ENCODE measurements at places on chromosomes 12 and 14. TPM values are rescaled to one million over a fixed set of nuclear protein-coding genes. Genes with fewer than 3 reads are reported as not detected.

ACOT6 gene
- not detected for total RNA-seq

GRCh38 chr14:30559638-30560091, 707 bp downstream of the G2E3 start:
- no peak for DNase-seq

- no peak for DNase-seq
Observed at GRCh38 chr14:61864329-61864898, 102.2 kb downstream of the SNAPC1 start.

ALX1 gene
- total RNA-seq = not detected

CLEC7A gene
- 10.8 TPM for total RNA-seq

DNA sequence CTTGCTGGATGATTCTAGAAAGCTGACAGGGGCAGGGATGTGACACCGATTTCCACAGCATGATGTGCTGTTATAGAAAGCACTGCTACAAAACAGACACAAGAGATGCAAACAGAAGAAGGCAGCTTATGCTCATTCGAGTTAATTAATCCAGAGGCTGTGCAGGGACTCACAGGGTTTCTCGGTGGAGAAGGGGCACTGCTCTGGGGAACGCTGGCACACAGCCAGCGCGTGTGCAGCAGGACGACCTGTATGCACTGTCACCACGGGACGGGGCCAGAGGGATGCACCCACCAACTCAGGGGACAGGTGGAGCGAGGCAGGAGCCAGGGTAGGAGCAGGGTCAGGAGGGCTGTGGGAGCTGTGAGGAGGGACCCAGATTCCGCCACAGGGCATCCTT, 143.5 kb downstream of the RIMBP2 start:
- no peak for DNase-seq

GARIN6 gene
- not detected for total RNA-seq

DNA sequence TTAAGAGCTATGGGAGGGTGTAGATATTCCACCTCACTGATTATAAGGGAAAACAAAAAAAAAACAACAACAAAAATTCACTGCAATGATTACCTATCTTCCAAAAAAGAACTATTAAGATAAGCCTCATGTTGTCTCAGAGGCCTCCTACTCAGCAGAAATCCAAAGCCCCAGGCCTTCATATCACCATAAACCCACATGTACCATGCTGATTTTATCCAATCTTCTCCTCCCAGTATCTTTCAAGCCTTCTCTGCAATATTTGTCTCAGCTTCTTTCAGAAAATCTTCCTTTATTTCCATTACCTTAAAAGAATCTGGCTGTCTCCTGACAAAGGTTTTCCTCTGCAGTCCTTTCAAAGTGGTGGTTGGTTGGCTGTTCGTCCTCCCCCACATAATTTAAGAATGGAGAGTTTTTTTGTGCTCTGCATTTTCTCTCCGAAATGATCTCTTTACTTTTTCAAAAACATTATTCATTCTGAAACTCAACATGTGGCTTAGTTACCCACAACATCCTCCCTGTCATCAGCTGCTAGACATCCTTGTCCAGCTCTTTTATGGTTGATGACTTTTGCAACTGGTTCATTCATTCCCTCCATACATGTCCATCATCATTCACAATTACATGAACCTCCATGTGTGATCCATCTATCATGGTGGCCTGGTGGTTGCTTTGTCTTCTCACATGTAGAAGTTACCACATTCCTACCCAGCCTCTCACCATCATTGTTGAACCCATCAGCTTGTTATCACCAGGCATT, 2.9 kb upstream of the EPYC start:
- DNase-seq = no peak

RPL10L gene
- not detected for total RNA-seq

GRCh38 chr12:46343118-46343852, 29.3 kb downstream of the SLC38A2 start:
- DNase-seq = no peak

- no peak for DNase-seq
Observed at GRCh38 chr12:12436831-12437345, 80.0 kb downstream of the BORCS5 start.

RASSF8 gene
- total RNA-seq = 40.7 TPM

KLRB1 gene
- total RNA-seq = 6.4 TPM

NPAS3 gene
- total RNA-seq = 1.8 TPM

DNA sequence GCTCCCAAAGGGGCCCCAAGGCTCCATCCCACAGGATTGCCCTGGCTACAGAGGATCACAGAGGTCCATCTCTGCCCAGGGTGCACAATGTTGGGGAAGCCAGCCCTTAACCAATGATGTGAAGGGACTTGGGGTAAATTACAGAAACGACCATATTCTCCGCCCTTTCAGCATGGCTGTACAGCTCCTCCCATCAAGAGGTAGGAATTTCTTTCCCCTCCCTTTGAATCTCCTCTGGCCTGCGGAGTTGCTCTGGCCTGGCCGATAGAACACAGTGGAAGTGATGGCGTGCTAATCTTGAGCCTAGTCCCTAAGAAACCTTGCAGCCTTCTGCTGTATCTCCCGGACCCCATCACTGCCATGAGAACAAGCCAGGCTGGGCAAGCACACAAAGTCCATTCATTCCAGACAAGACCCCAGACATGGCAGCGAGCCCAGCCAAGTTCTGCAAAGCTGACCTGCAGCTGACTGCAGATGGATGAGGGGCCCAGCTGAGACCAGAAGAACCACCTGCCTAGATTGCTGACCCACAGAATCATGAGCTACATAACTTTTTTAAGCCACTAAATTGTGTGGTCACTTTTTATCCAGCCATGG, 6.9 kb upstream of the IFI27 start:
- DNase-seq = no peak

FUT8 gene
- total RNA-seq = 33.9 TPM

DPF3 gene
- 4.5 TPM for total RNA-seq

DNA sequence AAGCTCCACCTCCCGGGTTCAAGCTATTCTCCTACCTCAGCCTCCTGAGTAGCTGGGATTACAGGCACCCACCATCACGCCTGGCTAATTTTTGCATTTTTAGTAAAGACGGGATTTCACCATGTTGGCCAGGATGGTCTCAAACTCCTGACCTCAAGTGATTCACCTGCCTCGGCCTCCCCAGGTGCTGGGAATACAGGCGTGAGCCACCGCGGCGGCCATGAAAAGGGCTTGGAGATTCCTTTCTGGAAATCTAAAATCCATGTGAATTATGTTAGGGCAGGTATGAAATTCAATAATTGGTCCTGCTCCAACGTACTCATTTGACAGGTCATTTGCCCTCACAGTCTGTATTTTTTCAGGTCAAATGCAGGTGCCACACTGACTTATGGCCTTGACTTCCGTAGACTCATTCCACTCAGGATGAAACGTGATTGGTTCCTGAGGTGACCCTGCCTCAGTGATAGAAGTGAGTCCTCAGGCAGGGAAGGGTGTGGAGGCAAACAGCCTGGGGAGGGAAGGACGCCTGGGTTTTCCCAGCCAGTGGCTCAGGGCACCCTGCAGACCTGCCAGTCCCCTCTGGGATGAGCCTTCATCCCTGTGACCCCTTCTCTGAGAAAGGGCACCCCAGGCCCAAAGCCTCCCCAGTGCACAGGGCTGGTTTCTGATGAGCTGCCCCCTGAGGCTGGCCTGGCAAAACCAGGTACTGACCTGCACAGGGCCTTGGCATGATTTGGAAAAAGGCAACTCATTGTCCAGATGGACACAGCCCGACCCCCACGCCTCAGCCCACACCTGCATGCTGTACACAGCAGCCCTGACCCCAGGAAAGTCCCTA, 48.7 kb downstream of the PSMA6 start:
- no peak for DNase-seq

- no peak for DNase-seq
Observed at GRCh38 chr14:92356677-92357076, 33.7 kb downstream of the SLC24A4 start.

SPIC gene
- not detected for total RNA-seq

- no peak for DNase-seq
Observed at GRCh38 chr12:1173781-1174617, 183.0 kb downstream of the ERC1 start.

DNA sequence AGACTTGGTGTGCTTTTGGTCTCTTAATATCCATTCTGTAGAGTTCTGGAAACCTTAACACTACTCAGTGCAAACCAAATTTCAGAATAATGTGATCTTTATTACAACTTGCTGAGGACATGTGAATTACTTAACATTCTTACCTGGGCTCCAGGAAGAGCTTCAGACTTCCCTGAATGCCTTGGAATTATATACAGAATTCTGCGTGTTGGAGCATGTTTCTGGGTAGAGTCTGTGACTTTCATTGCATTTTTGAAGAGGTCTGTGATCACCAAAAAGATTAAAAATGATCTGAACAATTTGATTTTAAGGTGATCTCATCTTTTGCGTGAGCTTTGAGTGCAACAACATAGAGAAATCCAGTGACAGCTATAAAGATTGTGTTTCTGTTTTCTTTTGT, 35.4 kb downstream of the ZDHHC17 start:
- no peak for DNase-seq

- DNase-seq = no peak
Observed at GRCh38 chr12:31018106-31018789, 55.4 kb upstream of the DDX11 start.

DNA sequence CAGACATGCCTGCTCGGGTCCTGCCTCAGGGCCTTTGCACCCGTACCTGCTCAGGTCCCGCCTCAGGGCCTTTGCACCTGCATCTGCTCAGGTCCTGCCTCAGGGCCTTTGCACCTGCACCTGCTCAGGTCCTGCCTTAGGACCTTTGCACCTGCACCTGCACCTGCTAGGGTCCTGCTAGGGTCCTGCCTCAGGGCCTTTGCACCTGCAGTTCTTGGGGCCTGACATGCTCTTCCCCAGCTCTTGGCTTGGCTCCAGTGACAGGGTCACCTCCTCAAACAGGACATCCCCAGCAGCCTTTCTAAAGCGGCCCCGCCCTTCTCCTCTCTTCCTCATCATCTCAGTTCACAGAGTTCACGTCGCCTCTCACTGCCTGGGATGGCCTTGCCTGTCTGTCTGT, 54.9 kb upstream of the NCOR2 start:
- no peak for DNase-seq

- no peak for DNase-seq
Observed at GRCh38 chr12:116331876-116332275, 54.4 kb upstream of the MED13L start.

DNA sequence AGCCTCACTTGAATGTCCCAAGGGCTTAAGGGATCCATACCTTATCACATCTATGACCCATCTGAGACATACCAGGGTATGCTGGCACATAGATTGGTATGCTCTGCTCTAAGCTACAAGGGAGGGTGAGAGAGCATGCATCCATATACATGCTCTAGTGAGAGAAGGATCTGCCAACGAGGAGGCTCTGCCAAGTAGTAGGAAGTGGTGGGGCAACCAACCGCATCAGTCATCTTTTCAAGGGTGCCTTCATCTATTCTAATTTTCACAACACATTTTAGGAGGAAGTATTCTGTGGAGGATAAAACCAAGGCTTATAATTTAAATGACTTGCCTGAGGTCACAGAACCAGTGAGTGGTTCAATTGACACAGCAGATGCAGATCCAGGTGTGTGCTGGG, 6.6 kb upstream of the PPM1A start:
- DNase-seq = no peak

ARHGEF25 gene
- total RNA-seq = 26.2 TPM

DNA sequence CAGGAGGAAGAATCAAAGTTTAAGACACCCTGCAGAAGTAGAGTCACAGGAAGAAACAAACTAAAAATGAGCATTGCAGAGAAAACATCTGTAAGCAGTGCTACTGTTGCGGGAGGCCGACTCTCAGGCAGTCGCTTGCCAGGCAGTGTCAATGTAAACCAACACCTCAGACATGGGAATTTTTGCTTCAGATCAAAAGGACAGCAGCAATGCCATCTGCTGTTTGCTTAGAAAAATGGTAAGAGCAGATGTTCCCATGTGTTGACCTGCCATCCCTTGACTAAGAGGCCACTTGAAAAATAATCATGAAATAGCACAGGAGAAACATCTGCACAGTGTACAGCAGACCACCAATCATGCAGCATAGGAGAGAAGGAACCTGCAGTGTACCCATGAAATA, 196.6 kb downstream of the SLC25A21 start:
- DNase-seq = no peak

A2M gene
- 550 TPM for total RNA-seq

TMEM233 gene
- 0.55 TPM for total RNA-seq

DNA sequence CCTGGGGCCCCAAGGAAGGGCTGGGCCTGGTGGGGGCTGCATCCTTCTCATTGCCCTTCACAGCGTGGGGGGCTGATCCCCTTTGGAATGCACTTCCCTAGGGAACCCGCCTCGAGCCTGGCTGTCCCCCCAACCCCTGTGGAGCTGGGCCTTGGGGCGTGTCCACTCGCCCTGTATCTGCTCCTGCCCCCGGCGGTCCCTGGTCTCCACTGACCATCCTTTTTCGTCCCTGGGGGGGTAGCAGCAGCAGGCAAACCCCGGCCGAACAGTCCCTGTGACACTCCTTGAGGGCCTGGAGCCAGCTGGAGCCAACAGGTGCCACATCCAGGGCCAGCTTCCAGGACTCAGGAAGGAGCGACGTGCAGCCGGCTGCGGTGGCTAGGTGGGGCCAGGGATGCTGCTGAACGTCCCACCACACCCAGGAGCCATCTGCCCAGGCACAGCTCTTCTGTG, 9.4 kb upstream of the GPR132 start:
- DNase-seq = no peak

- DNase-seq = no peak
Observed at GRCh38 chr14:73887694-73888459, 1.2 kb downstream of the ZNF410 start.

DNA sequence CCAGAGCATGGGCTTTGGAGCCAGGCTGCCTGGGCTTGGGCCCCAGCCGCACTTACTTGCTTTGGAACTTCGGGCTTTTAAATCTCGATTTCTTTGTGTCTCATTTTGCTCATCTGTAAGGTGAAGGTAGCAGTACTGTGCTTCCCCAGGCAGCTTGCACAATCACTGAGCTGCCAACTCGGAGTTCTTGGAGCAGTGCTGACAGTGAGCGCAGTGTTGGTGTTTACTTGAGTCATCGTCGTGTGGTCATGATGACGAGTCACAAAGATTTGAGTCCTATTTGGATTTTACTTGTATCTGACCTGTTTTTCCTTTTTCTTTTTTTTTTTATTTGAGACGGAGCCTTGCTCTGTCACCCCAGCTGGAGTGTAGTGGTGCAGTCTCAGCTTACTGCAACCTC, 31.3 kb upstream of the ATF1 start:
- DNase-seq = no peak

GRCh38 chr14:101070540-101071492, 167.3 kb upstream of the RTL1 start:
- DNase-seq = no peak

TNFRSF1A gene
- 155 TPM for total RNA-seq

- DNase-seq = no peak
Observed at GRCh38 chr14:95770777-95771176, 56.9 kb upstream of the TCL1A start.

SDR9C7 gene
- total RNA-seq = not detected
